ENCODE measurements at places on chromosomes 5 and 9.
A peak's percentile ranks its signal among the peaks of the same experiment; 100 is the strongest.

GRCh38 chr5:139557811-139558210, 3.3 kb upstream of the UBE2D2 start:
- no peak for DNase-seq

DNA sequence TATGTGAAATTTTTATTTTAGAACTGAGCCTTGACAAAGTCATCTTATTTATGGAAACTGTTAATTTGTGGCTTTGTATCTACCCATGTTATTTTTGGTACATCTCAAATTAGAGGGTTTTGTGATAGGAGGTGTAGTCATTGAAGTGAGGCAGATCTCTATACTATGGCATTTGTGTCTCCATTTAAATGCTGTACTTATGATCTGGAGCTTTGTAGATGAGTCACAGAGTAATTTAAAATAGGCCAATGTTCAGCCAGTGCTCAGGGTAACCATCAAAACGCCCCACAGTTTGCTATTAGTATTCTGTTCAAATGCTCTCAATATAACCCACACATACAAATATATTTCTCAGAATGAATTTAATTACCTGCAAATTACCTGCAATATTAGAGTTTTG, 351.5 kb upstream of the KLF9 start:
- DNase-seq = no peak

GRCh38 chr5:73288803-73289720, 116.1 kb downstream of the TMEM174 start:
- peak; percentile 36 for DNase-seq

- peak; percentile 30 for DNase-seq
Observed at GRCh38 chr5:158013939-158014338, 155.0 kb upstream of the CLINT1 start.

GRCh38 chr9:109922617-109923470, 142.8 kb downstream of the PALM2AKAP2 start:
- peak; percentile 58 for DNase-seq

- no peak for DNase-seq
Observed at GRCh38 chr9:121494192-121494591, 5.5 kb downstream of the GGTA1 start.

GRCh38 chr9:109117856-109118807, 1.6 kb downstream of the TMEM245 start:
- DNase-seq = no peak

DNA sequence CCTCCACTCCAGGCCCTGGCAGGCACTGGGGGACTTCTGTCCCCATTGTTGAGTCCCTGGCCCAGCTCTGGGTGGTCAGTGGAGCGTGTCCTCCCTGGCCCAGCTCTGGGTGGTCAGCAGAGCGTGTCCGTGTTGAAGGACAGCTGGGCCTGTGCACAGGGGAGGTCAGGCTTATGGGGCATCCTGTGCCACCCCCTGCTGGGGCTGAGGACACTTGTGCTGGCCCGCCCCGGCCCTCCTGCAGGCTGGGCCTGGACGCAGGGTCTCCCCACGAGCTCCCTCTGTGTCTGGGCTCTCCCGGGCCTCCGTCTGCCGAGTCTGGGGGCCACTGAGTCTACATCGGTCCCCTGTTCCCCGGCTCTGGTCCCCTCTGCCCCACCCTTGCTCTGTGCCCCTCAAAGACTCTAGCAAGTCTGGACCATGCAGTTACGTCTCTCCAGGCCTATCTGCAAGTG, 11.5 kb upstream of the CLIC3 start:
- no peak for DNase-seq

GRCh38 chr5:169281625-169282024, 19.3 kb downstream of the SLIT3 start:
- DNase-seq = no peak

DNA sequence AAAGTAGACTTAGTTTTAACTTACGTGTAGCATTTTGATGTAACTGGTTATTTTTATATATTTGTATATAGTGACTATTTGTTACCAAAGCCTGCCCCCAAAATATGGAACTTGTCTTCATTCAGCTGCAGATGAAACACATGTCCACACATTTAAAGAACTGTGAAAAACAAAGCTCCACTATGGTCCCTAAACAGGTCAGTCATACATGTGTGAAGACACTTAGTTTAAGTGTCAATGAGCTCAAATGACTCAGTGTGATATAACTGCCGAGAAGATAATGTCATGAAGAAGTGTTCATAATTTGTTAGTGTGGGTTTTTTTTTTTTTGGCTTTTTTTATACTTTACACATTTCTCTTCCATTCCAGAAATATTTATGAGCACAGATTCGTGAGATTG, 28.2 kb downstream of the HAVCR1 start:
- no peak for DNase-seq

- DNase-seq = no peak
Observed at GRCh38 chr5:66708368-66708767, 112.2 kb downstream of the MAST4 start.

- no peak for DNase-seq
Observed at GRCh38 chr5:176369934-176370711, 4.8 kb downstream of the ARL10 start.

GRCh38 chr9:108586471-108587139, 269.2 kb downstream of the ACTL7B start:
- no peak for DNase-seq

- DNase-seq = no peak
Observed at GRCh38 chr5:151094852-151095245, 14.0 kb upstream of the TNIP1 start.

GRCh38 chr9:26725573-26725972, 167.0 kb downstream of the CAAP1 start:
- DNase-seq = no peak

GRCh38 chr9:100602342-100602801, 24.5 kb downstream of the CAVIN4 start:
- no peak for DNase-seq

- DNase-seq = no peak
Observed at GRCh38 chr9:131800366-131800765, 60.5 kb upstream of the RAPGEF1 start.

GRCh38 chr9:101706997-101707396, 31.4 kb downstream of the GRIN3A start:
- no peak for DNase-seq

DNA sequence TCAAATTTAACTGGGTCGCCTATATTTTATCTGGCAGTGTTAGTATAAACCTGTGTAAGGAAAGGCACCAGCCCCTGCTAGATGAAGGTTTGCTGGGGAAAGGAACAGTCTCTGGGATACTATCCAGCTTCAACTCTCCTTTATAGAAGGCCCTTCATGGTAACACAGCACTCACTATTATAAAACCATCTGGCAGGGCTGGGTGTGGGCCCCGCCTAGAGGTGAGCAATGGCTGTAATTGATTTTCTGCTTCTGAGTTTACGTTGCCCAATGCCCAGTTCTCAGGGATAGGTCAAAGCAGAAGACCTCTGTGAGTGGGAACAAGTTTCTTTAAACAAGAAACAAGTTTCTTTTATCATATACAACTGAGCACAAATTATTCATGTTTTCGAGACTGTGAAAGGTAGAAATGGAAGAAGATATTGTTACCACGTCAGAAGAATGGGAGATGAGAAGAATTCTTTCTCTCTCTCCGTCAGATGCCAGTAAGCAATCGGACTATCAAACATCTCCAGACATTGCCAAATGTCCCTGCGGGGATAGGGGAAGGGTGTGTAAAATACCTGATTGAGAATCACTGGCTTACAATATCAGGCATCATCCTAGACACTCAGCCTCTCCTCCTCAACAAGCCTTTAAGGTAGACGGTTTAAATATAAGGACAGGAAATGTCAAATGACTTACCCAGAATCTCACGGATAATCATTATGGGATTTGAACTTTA, 205.9 kb downstream of the PDZD2 start:
- no peak for DNase-seq

DNA sequence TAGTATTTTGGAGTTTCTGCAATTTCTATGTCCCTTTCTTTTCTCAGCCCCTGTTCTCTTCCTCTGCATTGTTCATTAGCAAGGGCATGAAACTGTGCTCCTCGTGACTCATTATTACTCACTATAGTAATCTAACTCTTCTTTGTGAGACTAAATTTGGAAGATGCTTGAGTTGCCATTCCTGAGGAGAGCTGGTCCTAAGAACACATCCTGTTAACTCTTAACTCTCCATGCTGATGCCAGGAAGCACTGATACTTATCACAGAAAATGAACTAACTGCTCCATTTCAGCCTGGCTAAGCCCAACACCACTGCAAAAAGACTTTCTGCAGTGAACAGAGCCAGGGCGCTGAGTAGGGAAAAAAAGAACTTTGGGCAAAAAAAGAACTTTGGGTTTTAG, 10.6 kb upstream of the CSNK1A1 start:
- no peak for DNase-seq

DNA sequence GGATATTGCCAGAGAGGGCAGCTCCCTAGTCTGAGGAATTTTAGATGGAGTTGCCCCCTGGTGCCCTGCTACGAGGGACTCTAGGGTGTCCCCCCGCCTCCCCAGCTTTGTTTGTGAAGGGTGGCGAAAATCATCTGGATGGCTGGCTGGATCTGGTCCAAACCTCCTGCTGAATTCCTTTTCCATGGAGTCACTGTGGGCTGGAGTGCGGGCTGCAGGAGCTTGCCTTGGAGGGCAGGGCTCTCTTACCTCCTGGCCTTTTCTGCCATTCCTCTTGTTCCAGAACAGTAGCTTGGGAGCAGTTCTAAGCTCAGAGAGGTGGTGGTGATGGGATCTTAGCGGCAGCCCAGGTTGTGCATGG, 2.1 kb downstream of the SYNPO start:
- peak; percentile 81 for DNase-seq

DNA sequence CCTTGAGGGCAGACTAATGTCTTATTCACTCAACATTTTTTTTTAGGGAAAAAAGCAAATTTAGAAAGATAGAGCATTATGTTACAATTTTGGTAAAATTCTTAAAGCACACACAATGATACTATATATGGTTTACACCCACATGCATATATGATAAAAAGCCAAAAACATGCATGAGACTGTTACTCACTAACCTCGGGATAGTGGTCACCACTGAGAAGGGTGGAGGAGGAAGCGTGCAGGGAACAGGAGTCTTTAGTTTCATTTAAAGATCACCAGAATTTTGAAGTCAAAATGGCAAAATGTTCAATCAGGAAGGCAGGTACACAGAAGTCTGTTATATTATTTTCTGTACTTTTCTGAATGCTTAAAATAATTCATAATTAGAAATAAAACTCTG, 9.2 kb downstream of the ARL15 start:
- no peak for DNase-seq

Data from femur (tissue), 1 donor.